Stimulated activated CD4-positive, alpha-beta T cell treated with anti-CD3 and anti-CD28 coated beads, Interleukin-15, amount 100 ng/mL, for 48 hours (primary cell): ENCODE measurements at places on chromosomes 5 and 9.
A peak's percentile ranks its signal among the peaks of the same experiment; 100 is the strongest.

DNA sequence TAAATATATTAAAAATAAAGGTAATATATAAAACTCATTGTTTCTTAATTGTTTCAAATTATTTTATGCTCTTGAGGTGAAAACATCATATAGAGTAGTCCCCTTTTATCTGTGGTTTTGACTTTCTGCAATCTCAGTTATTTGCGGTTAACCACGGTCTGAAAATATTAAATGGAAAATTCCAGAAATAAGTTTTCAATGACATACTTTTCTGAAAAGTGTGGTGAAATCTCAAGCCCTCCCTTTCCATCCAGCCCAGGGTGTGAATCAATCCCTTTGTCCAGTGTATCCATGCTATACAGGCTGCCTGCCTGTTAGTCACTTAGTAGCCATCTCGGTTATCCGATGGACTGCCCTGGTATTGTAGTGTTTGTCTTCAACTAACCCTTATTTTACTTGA lies 546.7 kb upstream of the DMAC1 start:
- no peak for DNase-seq

DNA sequence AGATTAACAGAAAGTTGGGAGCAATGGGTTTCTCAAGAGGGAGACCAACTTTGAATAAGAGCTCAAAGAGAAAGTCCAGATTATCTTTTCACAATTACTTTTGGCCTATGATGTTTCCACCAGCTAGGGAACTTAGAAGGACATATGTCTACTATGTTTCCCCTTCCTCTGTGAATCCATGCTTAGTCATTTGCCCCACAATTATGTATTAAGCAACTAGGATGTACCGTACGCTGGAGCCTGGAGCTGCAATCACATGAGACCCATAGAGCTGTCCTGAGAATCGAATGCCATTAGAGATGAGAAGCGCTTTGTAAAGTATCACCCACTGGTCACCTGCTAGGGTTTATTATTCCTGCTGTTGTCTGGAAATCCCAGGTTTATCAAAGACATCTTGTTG lies 78.8 kb downstream of the PDE6A start:
- DNase-seq = no peak

- peak; percentile 65 for DNase-seq
These were observed 30.4 kb downstream of the CAMK4 start for GRCh38 chr5:111254613-111255012.

DNA sequence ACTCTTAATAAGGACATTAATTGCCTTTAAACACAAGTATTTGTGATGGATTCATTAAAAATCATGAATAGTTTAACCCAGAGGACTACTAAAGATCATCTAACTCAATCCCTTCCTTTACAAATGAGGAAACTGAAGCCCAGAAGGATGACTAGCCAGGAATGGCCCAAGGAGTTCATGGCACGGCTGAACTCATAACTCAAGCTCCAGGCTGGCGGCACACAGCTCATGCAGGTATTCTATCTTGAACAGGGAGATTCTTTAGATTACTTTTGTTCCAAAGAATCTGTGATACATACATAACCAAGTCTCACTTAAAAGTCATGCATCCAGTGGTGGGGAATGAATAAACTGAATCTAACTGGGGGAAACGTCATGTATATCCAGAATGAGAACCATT lies 495.5 kb downstream of the ACTL7B start:
- no peak for DNase-seq

GRCh38 chr5:37838152-37838932 lies 1.5 kb downstream of the GDNF start:
- no peak for DNase-seq

GRCh38 chr9:98875536-98875935 lies 68.1 kb downstream of the GALNT12 start:
- no peak for DNase-seq

DNA sequence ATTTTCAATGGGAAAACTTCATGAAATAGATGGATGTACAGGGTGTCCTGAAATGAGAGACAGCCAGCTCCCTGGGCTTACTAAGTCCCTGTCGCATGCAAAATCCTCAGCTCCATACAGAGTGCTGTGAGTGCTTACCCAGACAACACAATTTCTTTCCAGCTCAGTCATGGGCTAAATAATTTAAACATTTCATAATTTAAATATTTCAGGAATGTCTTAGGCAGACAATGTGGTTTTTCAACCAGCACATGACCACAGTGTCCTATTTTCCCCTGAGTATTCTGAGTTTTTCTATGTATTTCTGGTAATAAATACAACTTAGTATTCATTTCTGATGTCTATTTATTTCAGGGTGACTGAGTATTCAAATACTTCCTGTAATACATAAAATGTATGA lies 188.5 kb upstream of the SNX2 start:
- no peak for DNase-seq

DNA sequence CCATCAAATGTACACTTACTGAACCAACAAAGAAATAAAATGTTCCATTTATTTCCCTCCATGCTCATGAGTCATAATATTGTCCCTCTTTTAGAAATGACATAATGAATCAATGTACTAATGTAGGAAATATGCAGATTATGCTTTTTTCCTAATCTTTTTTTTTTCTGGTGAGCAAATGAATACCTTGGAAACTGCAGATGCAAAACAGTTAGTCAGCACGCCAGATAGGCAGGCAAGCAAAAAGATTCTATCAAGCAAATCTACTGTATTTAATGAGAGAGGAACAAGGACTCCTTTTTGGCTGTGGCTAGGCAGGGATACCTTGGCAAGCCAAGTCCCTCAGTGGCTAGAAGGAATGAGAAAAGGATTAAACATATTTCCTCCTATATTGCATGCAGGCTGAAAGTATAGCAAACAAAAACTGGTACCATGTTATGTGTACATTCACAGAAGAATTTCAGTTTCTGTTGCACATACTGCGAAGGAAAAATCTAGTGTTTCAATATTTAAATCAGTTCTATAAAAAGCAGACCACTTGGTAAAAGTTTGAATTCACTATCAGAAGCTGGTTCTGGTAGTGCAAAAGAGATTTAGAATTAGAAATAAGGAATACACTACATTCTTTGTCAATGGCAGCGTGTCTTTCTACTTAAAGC lies 605.4 kb downstream of the TLE1 start:
- DNase-seq = no peak

DNA sequence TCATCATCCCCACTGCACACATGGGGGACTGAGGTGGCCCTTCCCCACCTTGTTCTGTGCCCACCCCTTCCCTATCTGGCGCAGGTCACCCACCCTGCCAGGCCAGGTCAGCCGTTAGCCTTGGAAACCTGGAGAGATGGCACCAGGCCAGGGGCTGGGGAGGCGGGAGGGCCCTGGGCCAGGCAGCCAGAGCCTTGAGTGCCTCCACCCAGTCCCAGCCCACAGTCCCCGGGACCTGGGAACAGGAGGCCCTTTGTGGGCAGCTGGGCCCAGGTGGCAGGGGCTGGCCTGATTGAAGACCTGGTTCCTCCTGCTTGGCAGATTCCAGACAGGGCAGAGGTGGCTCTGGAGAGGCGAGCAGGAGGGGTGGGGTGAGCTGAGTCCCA lies 70.6 kb downstream of the LRSAM1 start:
- no peak for DNase-seq

- no peak for DNase-seq
These were observed 79.3 kb upstream of the CCDC152 start for GRCh38 chr5:42677156-42677842.

GRCh38 chr9:77546376-77546950 lies 101.7 kb downstream of the GNA14 start:
- DNase-seq = no peak

DNA sequence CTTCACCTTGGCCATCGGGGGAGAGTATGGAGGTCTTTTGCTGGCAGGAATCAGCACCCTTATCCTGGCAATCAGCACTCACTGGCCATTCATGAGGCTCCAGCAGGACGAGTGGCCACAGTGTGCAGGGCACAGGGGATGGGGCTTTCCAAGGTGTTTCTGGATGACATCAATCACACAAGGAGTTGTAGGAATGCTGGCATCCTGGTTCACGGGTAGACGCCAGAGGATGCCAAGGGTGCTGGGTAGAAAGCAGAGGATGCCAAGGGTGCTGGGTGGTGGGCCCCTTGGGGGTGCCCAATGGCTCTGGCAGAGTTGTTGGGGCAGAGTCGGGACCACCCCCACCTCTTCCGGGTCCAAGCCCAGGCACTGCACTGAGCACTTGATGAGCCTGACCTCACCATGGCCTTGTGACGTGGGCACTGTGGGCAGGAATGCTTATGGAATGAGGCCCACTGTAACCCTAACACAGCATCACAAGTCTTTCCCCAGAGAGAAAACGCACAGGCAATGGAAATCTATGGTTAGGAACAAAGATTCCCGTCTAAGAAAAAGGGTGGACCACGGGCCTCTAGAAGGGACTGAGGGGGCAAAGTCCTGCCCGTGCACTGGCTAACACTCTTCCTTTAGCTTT lies 29.1 kb downstream of the CEL start:
- DNase-seq = no peak

GRCh38 chr9:73151653-73152542 lies at the start of gene ANXA1:
ANXA1 (plus strand) TSS chr9:73151865; CDS start chr9:73158536, 6,671 bp downstream.
- DNase-seq = no peak

GRCh38 chr9:36023260-36024048 lies 13.3 kb upstream of the RECK start:
- DNase-seq = peak; percentile 50

GRCh38 chr5:56763711-56764466 lies 51.5 kb upstream of the MAP3K1 start:
- no peak for DNase-seq

DNA sequence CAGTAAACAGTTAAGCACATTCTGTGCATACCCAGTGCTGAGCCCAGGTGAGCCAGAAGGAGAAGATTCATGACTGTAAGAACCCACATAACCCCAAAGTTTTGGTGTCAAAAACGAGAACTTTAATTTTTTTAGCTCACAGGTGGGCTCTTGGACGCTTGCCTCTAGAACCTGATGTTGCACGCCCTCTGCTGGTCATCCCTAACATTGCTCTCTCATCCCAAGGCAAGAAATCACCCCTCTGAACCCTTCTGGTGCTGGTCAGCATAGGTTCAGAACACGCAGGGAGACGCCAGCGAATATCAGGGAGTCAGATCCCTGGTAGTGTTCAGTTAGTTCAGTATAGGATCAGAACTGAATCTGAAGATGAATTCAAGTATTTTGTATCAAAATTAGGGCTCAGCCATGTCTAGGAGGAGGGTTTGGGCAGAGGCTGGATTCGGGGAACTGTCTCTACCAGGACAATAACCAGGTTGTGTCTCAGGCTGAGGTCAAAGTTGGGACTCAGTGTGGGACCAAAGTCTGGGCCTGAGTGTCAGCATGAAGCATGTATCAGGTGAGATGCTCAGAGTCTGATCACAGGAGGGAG lies 4.1 kb upstream of the DNAJB5 start:
- no peak for DNase-seq

- DNase-seq = no peak
These were observed 31.3 kb downstream of the FYB1 start for GRCh38 chr5:39187831-39188731.

GRCh38 chr5:54807421-54807820 lies 178.0 kb downstream of the ESM1 start:
- no peak for DNase-seq

- no peak for DNase-seq
These were observed 53.8 kb downstream of the GLRA1 start for GRCh38 chr5:151870820-151871219.

GRCh38 chr5:35202319-35203111 lies 27.8 kb downstream of the PRLR start:
- peak; percentile 19 for DNase-seq

DNA sequence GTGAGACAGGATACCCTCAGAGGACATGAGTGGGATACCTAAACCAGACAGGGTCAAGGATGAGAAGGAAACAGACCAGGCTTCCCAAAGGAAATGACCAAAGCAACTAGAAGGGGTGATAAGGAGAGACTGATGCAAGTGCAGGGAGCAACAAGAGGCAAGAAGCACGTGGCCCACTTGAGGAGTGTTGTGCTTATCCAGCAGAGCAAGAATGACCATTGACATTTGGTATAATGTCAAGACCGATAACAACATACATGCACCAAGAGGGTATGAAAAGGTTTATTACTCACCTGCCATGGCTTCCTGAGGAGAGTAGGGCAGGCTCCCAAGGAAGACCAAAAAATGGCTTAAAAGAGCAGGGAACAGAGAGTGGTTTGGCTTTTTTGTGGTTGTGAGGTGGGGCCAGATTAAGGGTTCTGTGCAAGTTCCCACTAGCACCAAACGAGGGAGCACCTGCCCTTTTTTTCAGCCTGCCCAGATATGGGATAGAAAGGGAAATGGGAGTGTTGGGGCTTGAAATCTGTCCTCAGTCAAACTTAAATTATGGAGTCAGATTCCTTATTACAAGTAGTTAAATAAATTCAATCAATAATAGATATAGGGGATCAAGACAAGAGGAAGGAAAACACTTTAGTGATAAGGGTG lies 513.6 kb downstream of the RASEF start:
- DNase-seq = no peak

- DNase-seq = no peak
These were observed 88.1 kb upstream of the TLE1 start for GRCh38 chr9:81777482-81777881.
